Activated CD4-positive, alpha-beta T cell treated with anti-CD3 and anti-CD28 coated beads for 4 hours (primary cell): ENCODE measurements at places on chromosomes 1 and 21.

DNA sequence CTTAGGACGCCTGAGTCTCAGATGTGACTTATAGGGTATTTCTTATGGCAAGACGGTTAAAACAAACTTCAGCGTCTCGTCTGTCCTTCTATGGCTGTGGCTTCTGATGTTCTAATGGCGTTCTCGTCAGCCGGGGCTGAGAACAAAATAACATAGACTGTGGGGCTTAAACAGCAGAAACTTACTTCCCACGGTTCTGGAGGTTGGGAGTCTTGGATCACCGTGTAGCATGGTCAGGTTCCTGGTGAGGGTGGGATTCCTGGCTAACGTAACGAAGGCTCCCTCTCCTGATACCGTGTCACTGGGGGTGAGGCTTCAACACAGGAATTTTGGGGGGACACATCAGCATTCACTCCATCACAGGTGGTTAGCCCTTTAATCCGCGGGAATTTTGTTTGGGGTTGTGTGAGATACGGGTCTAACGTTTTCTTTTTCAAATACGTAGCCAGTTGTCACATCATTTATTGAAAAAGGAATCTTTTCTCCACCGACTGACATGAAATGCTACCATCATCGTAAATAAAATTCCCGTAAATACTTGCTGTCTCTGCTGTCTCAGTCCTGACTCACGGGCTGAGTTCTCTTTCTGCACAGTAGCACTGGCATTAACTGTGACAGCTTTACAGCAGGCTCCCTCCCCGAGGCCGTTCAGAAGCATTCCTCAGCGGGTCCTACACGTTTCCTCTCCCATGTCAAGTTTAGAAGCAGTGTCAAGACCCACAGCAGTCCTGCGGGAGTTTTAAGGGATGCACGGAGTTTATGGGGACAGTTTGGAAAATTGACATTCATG is 8.1 kb upstream of the POFUT2 start:
- no peak for DNase-seq

DNA sequence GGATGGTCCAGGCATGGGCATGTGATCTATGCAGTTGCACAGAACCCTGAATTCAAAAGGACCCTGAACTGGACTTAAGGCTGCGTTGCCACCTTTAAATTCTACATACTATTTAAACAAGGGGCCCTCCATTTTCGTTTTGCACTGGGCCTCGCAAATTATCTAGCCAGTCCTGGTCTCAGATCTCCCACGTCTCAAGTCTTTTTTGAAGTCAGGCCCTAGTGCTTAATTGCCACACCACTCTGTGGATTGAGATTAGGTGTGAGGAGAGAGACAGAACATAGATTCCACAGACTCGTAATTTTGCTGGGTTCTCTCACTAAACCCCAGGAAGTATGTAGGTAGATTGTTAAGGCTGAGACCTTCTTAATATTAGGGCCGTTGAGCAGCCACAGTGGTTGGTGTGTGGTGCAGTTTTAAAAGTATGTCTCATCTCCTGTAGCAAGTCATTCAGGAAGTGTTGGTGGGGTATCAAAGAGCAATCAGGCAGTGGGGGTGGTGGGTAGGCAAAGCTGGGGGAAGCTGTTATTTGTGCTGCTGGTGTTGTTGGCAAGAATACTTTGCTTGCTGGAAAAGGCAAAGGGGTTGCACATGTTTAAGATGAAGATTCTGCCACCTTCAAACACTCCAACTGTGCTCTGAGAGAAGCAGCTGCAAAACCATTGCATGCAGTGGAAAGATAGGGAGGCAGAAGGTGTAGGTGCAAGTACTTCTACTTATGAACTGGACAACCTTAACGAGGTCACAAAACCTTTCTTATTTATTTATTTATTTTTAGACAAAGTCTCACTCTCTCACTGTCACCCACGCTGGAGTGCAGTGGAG is 11.2 kb downstream of the CD84 start:
- DNase-seq = peak; percentile 73

GRCh38 chr1:35229587-35230360 is 36.8 kb upstream of the SFPQ start:
- DNase-seq = no peak

GRCh38 chr1:59506952-59507351 is 210.1 kb downstream of the FGGY start:
- no peak for DNase-seq

- DNase-seq = no peak
Observed at GRCh38 chr21:43694437-43695079, 24.4 kb upstream of the PDXK start.
